ENCODE measurements at places on chromosomes 11 and 22. TPM values are rescaled to one million over a fixed set of nuclear protein-coding genes. Genes with fewer than 3 reads are reported as not detected.

GRCh38 chr11:85595285-85595884 lies 31.8 kb downstream of the DLG2 start:
- no peak overlapping the region for H3K27ac ChIP-seq
- DNase-seq: peak; percentile 49
- no peaks in the 10 kb centered on the region for H3K4me1 ChIP-seq

DNA sequence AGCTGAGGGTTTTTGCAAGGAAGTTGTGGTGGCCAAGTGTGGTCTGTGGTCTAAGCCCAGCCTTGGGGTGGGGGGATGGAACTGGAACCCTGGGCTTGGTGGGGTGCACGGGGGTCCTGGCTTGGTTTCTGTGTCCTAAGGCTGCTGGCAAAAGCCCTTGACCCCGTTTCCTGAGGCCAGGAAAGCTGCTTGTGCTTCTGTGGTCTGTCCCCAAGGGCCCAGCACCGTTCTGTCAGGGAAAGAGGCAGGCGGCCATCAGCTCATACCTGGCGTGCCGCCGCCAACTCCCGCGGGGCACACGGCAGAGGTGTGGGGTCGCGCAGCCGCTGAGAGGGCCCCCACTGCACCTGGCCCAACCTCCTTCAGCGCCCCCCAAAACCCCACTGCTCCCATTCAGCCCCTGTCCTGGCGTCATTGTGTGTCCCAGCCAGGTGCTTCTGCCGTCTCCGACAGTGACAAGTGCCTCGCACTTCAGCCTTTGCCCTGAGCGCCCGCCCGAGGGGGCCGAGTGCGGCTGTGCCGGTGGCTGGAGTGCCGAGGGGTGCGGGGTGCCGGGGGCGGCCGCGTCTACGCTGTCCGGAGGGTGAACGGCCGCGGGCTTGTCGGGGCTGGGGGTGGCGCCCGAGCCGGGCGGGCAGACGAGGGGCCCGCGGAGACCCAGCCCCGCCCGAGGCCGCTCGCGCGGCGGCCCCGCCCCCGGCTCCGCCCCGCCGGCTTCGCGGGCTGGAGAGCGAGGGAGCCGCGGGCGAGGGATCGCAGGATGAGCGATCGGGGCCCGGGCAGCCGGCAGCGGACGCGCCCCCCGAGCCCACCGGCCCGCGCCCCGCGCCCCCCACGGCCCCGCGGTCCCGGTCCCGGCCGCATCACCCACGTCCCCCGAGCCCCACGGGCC lies at the start of gene CNIH2:
TSS of gene CNIH2 (plus strand) at position 705 of the 892 bp plus-strand sequence. CDS start 282 bp downstream, outside the sequence.
- H3K36me3 ChIP-seq: peaks cover 6% of the 10 kb centered on the region
- no peak within 1 kb of the TSS for H3K4me3 ChIP-seq
- no peaks in the 10 kb centered on the region for H3K27me3 ChIP-seq
- peaks cover 20% of the 10 kb centered on the region for H3K4me1 ChIP-seq
- DNase-seq: peak; percentile 45

GRCh38 chr11:64619811-64620380 lies 28.9 kb downstream of the SLC22A12 start:
- no peaks in the 10 kb centered on the region for H3K27me3 ChIP-seq
- H3K4me1 ChIP-seq: no peaks in the 10 kb centered on the region
- no peaks in the 10 kb centered on the region for H3K36me3 ChIP-seq
- H3K4me3 ChIP-seq: no peak overlapping the region

DNA sequence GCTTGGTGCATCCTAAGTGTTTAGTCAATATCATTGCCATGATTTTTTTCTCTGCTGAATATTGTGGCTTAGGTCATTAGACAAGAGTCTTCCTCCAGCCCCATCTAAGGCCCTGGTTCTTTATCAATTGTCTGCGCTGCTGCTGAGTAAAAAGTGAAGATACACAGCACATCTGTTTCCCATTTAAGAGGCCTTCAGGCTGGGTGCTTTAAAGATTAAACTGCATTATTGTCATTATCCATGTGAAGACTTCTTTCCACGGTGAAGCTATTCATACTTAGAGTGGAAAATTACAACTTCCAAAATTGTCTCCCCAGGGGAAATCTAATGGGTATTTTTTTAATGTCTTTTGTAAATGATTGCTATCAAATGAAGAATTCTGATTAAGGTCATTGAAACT lies 719.8 kb upstream of the LRRC4C start:
- no peak overlapping the region for H3K4me3 ChIP-seq
- no peaks in the 10 kb centered on the region for H3K4me1 ChIP-seq
- no peak overlapping the region for H3K27ac ChIP-seq
- H3K36me3 ChIP-seq: no peaks in the 10 kb centered on the region

GRCh38 chr22:42184852-42185251 lies 54.2 kb upstream of the CYP2D6 start:
- H3K4me3 ChIP-seq: no peak overlapping the region
- peaks cover 21% of the 10 kb centered on the region for H3K4me1 ChIP-seq
- no peaks in the 10 kb centered on the region for H3K36me3 ChIP-seq
- DNase-seq: no peak
- no peak overlapping the region for H3K27ac ChIP-seq

DNA sequence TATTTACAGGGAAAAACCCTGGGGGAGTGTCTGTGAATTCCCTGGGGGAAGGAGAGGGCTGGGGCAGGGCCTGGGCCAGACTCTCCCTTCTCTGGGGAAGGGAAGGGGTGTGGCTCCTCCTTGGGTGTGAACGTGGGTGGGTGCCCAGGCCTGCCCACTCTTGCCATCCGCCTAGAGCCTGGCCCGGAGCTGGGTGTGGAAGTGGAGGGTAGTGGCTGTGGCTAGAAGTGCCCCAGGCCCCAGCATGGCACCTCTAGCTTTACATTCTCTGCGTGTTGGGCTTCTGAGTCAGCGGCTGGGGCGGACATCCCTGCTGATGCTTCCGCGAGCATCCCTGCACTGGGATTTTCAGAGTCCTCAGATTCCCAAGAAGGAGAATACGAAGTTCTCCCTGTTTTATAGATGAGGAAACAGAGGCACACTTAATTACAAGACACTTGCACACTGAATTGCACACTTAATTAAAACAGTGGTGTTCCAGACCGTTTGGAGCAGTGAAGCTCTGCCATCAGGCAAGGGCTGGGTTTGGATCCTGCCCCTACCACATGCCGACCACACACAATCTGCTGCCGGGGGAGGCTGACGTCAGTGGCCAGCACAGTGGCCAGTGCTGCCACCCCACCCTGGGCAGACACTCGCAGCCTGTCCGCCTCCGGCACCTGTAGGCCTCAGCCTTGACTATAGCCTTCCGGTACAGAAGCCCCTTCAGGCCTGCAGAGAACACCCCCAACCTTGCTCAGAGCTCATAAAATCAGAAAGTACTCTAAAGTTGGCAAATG lies 7.6 kb downstream of the BAD start:
- DNase-seq: no peak
- no peaks in the 10 kb centered on the region for H3K4me1 ChIP-seq
- no peaks in the 10 kb centered on the region for H3K36me3 ChIP-seq
- no peak overlapping the region for H3K4me3 ChIP-seq
- H3K27me3 ChIP-seq: no peaks in the 10 kb centered on the region
- no peak overlapping the region for H3K27ac ChIP-seq

DNA sequence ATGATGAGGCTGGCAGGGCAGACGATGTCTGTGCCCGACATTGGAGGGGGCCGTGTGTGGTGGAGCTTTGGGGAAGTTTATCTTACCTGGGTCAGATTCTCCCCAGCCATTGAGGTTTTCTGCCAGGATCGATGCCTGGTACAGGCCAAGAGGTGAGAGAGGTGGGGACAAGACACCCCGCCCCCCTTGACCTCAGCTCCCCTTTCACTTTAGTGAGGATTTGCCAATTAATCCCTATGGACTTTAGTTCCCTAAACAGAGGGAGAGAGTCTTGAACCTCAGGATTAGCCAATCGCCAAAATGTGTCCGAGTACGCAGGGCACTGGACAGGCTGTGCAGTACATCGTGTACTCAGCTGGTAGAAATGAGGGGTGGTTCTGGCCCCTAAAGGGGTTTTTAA lies 541 bp downstream of the HORMAD2 start:
- H3K27ac ChIP-seq: no peak overlapping the region
- H3K27me3 ChIP-seq: no peaks in the 10 kb centered on the region
- H3K36me3 ChIP-seq: no peaks in the 10 kb centered on the region
- no peak overlapping the region for H3K4me3 ChIP-seq

- no peak for DNase-seq
- peaks cover 10% of the 10 kb centered on the region for H3K4me1 ChIP-seq
- H3K36me3 ChIP-seq: no peaks in the 10 kb centered on the region
- no peaks in the 10 kb centered on the region for H3K27me3 ChIP-seq
Measured at GRCh38 chr22:41288245-41288946, 2.4 kb upstream of the RANGAP1 start.

DNA sequence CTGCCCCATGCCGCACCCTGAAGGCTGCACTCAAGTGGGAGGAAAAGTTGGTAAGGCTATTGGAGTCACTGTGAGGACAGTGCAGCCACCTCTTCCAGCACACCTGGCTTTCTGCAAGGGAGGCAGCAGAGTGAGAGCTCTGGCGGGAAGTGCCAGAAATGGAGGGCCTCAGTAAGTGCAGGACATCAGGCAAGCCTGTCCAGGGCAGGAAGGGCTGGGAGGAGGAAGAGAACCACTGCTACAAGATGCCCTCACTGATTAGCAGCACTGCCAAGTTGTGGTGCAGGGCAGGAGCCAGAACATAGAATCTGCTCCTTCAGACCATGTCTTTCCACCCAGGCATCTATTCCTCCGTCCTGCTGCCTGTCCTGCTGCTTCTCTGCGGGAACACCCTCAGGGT lies 61.2 kb upstream of the CLTCL1 start:
- H3K27me3 ChIP-seq: no peaks in the 10 kb centered on the region
- no peak for DNase-seq

- H3K27me3 ChIP-seq: no peaks in the 10 kb centered on the region
- no peaks in the 10 kb centered on the region for H3K36me3 ChIP-seq
- H3K4me3 ChIP-seq: no peak overlapping the region
- H3K4me1 ChIP-seq: peaks cover 27% of the 10 kb centered on the region
- no peak overlapping the region for H3K27ac ChIP-seq
- DNase-seq: no peak
Measured at GRCh38 chr11:47514825-47515647, 37.9 kb downstream of the CELF1 start.

DNA sequence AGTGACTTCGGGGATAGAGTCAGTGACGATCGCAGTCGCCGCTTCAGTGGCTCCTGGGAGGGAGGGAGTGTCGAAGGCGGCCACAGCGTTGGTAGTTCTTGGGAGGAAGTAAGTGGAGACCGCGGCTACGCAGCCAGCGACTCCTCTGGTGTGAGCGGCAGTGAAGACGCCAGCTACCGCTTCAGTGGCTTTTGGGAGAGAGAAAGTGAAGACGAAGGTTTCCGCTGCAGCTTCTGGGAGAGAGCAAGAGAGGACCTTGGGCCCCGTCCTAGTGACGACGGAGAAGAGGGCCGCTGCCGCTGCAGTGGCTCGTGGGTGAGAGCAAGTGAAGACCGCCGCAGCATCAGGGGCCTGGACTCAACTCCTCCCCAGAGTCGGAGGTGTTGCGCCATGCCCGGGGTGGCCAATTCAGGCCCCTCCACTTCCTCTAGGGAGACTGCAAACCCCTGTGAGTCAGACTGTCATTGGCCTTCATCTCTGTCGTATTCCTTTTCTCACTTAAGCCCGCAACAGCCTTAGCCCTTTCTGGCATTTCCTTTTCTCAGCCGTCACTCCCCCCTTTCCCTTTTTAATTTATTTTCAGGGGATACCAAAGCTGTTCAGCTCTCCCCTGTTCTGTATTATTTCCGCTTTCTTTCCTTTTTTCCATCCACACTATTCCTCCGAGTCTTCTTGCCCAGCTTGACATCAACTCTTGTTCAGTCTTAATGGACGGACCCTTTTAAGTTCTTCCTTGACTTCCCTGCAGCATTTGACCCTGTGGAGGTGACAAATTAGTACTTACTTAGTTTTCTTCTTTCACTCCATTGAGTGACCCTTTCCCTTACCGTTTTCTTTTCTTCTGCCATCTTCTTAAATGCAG lies 1.0 kb downstream of the ANKRD42 start:
- no peaks in the 10 kb centered on the region for H3K27me3 ChIP-seq
- DNase-seq: peak; percentile 49
- no peaks in the 10 kb centered on the region for H3K36me3 ChIP-seq
- H3K4me1 ChIP-seq: peaks cover 22% of the 10 kb centered on the region
- peak overlapping the region; percentile 99 for H3K27ac ChIP-seq

DNA sequence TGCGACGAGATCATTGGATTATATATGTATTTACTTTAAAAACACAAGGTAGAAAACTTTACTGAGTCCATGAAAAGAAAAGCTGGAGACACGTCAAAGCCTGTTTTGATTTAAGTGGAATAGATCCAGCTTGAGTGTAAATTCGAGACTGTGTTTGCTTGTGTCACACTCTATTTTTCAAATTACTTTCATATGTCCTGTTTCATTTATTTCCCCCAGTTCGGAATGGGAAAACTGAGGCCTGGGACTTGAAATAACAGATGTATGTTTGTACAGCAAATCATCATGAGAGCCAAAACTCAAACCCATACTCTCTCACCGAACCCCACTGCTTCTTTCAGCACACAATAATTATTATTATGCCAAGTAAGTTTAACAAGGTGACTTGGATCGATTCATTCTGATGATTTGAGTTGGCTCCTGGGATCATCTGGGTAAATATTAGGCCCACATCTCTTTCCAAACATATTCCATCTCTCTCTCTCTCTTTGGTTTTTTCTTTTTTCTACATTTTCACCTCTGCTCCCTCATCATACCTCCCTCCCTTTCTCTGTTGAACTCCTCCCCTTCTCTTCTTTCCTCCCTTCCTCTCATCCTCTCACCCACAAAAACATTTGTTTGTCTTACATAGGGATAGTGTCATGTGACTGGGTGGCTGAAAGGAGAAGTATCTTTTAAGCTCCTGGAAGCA lies 21.2 kb downstream of the FZD4 start:
- H3K27me3 ChIP-seq: no peaks in the 10 kb centered on the region
- H3K36me3 ChIP-seq: no peaks in the 10 kb centered on the region
- no peaks in the 10 kb centered on the region for H3K4me1 ChIP-seq

GRCh38 chr11:34181251-34181650 lies 75.8 kb downstream of the NAT10 start:
- no peaks in the 10 kb centered on the region for H3K4me1 ChIP-seq
- no peaks in the 10 kb centered on the region for H3K27me3 ChIP-seq
- H3K27ac ChIP-seq: no peak overlapping the region

GRCh38 chr11:102469196-102469821 lies 16.7 kb upstream of the TMEM123 start:
- H3K36me3 ChIP-seq: no peaks in the 10 kb centered on the region
- no peak overlapping the region for H3K4me3 ChIP-seq
- peaks cover 81% of the 10 kb centered on the region for H3K4me1 ChIP-seq
- H3K27me3 ChIP-seq: no peaks in the 10 kb centered on the region
- H3K27ac ChIP-seq: no peak overlapping the region

- H3K27ac ChIP-seq: no peak overlapping the region
- no peak for DNase-seq
- no peak overlapping the region for H3K4me3 ChIP-seq
- no peaks in the 10 kb centered on the region for H3K4me1 ChIP-seq
Measured at GRCh38 chr11:126963603-126964363, 36.8 kb downstream of the KIRREL3 start.

- no peak for DNase-seq
- H3K27ac ChIP-seq: no peak overlapping the region
- no peaks in the 10 kb centered on the region for H3K27me3 ChIP-seq
- no peaks in the 10 kb centered on the region for H3K36me3 ChIP-seq
Measured at GRCh38 chr11:20457934-20458680, 70.6 kb downstream of the PRMT3 start.

IFITM10 gene
- 2.0 TPM for total RNA-seq

VPREB1 gene
- not detected for total RNA-seq

SLC22A6 gene
- total RNA-seq: not detected

SLCO2B1 gene
- total RNA-seq: 0.39 TPM

RGL4 gene
- 16.4 TPM for total RNA-seq

All from naive thymus-derived CD4-positive, alpha-beta T cell (primary cell).